LoVo (cell line): ENCODE measurements at places on chromosomes 5 and 9.

GRCh38 chr5:159899067-159900049 lies 16.9 kb upstream of the ADRA1B start:
- DNase-seq, result peak; percentile 11

GRCh38 chr9:131234799-131235479 lies 41.4 kb downstream of the FAM78A start:
- no peak for DNase-seq

- DNase-seq, result no peak
Measured at GRCh38 chr5:9288234-9288633, 257.6 kb downstream of the SEMA5A start.

DNA sequence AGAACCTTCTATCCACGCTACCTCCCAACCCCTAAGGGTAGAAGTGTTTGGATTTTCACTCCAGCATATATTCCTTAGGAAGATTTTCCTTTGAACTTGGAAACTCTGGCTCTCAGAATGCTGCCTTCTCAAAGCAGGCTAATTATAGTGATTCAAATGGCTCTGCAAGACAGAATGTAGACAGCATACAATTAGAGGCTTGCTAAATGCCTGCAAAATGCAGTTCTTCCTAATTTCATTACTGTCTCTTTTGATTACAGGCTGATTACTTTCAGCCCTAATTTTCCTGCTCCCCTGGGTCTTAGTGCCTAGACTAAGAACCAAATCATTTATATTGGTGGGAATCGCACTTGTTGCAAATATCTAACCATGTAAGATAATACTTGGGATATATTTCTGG lies 50.8 kb downstream of the ANKDD1B start:
- DNase-seq, result no peak

DNA sequence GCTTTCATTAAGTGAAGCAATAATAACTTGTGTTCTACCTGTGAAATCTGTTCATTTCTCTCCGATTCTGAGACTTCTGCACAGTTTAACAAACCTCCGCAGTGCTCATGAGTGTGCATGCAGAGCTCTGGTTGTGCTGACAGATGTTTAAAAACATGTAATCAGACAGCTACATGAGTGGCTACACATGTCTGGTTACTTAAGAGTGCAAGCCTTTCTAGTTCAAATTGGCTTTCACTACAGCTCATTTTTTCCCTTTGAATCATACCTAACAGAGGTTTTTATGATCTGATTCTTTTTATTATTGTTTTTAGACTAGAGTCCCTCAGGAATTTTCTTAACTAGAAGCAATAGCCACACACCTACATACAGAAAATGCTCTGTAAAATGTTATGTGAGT lies 310.2 kb downstream of the ARRDC3 start:
- DNase-seq, result no peak

- DNase-seq, result no peak
Measured at GRCh38 chr5:59126016-59126707, 543.3 kb downstream of the RAB3C start.

DNA sequence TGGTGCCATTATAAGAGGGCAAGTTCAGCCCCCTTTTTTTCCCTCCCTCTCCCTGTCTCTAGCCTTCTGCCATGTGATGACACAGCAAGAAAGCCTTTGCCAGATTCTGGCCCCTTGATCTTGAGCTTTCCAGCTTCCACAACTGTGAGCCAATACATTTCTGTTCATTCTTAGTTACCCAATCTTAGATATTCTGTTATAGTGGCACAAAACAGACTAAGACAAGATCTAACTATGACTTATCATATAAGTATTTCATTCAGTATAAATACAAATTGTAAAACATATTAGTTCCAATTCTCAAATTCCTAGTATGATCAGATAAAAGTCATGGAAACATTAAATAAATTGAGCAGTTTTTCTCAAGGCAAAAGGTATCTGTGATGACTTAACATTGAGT lies 276.3 kb downstream of the COX7C start:
- no peak for DNase-seq

GRCh38 chr9:100206899-100207298 lies 107.9 kb downstream of the INVS start:
- no peak for DNase-seq

GRCh38 chr5:174535669-174536068 lies 188.7 kb upstream of the MSX2 start:
- DNase-seq, result peak; percentile 75

GRCh38 chr5:140567871-140568270 lies 3.2 kb downstream of the SLC35A4 start:
- no peak for DNase-seq

GRCh38 chr5:181207214-181207959 lies 2.4 kb upstream of the TRIM7 start:
- DNase-seq, result peak; percentile 85

GRCh38 chr9:91496351-91496750 lies 72.7 kb upstream of the NFIL3 start:
- no peak for DNase-seq

DNA sequence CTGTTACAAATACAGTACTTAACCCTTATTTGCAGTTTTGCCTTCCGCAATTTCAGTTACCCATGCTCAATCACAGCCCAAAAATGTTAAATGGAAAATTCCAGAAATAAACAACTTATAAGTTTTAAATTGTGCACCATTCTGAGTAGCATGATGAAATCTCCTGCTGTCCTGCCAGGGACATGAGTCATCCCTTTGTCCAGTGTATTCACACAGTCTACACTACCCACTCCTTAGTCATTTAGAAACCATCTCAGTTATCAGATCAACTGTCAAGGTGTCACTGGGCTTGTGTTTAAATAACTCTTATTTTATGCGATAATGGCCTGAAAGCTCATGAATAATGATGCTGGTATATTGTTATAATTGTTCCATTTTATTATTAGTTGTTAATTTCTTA lies 95.8 kb downstream of the PLCXD3 start:
- DNase-seq, result peak; percentile 42

GRCh38 chr5:60504342-60504741 lies 195.6 kb downstream of the DEPDC1B start:
- no peak for DNase-seq

GRCh38 chr5:73095564-73096238 lies 24.7 kb upstream of the TMEM171 start:
- no peak for DNase-seq

- DNase-seq, result no peak
Measured at GRCh38 chr9:108019821-108020220, 530.3 kb upstream of the KLF4 start.
